ENCODE measurements at places on chromosomes 3 and 15. TPM values are rescaled to one million over a fixed set of nuclear protein-coding genes. Genes with fewer than 3 reads are reported as not detected.
A peak's percentile ranks its signal among the peaks of the same experiment; 100 is the strongest.

GRCh38 chr3:3366386-3366785 lies 186.9 kb upstream of the CRBN start:
- H3K27ac ChIP-seq, result no peak overlapping the region
- H3K36me3 ChIP-seq, result no peaks in the 10 kb centered on the region

CFAP20DC gene
- total RNA-seq, result 0.33 TPM

DNA sequence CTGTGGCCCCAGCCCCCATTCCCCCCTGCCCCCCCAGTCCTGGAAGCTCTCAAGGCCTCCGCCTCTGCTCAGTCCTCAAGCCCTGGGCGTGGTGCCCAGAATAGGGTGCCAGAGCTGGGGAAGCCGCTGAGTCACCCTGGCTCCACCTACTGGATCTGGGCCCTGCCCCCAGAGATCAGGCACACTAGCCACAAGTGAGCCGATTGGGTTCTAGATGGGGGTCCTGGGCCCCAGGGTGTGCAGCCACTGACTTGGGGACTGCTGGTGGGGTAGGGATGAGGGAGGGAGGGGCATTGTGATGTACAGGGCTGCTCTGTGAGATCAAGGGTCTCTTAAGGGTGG lies 5.7 kb downstream of the EIF4G1 start:
- H3K4me3 ChIP-seq, result no peak overlapping the region
- peak; percentile 99 for DNase-seq
- peak overlapping the region; percentile 86 for H3K27ac ChIP-seq
- H3K4me1 ChIP-seq, result peaks cover 67% of the 10 kb centered on the region
- peaks cover 27% of the 10 kb centered on the region for H3K36me3 ChIP-seq

- H3K27me3 ChIP-seq, result no peaks in the 10 kb centered on the region
- no peak overlapping the region for H3K4me3 ChIP-seq
- H3K4me1 ChIP-seq, result no peaks in the 10 kb centered on the region
- no peak overlapping the region for H3K27ac ChIP-seq
- no peaks in the 10 kb centered on the region for H3K36me3 ChIP-seq
These were observed 650.0 kb upstream of the CFAP20DC start for GRCh38 chr3:59699648-59700320.

CFAP44 gene
- 14.8 TPM for total RNA-seq

Measured in body of pancreas (tissue), 4 donors.